Activated CD4-positive, alpha-beta memory T cell treated with anti-CD3 and anti-CD28 coated beads for 36 hours (primary cell): ENCODE measurements at places on chromosomes 3 and 15. TPM values are rescaled to one million over a fixed set of nuclear protein-coding genes. Genes with fewer than 3 reads are reported as not detected.

GRCh38 chr15:75061272-75061671 lies 37.9 kb downstream of the PPCDC start:
- no peak overlapping the region for H3K27ac ChIP-seq
- peak; percentile 28 for DNase-seq
- H3K4me3 ChIP-seq = no peak overlapping the region
- H3K27me3 ChIP-seq = no peaks in the 10 kb centered on the region

The ZNF80 gene
- total RNA-seq = 0.31 TPM

The SYNM gene
- total RNA-seq = 2.7 TPM

- peaks cover 83% of the 10 kb centered on the region for H3K27me3 ChIP-seq
- no peaks in the 10 kb centered on the region for H3K36me3 ChIP-seq
- H3K4me3 ChIP-seq = no peak overlapping the region
- H3K4me1 ChIP-seq = peaks cover 40% of the 10 kb centered on the region
- H3K27ac ChIP-seq = no peak overlapping the region
- no peak for DNase-seq
Measured at GRCh38 chr3:169662843-169663160, 710 bp downstream of the MECOM start.

The SV2B gene
- 0.02 TPM for total RNA-seq

The NEK4 gene
- total RNA-seq = 16.9 TPM

DNA sequence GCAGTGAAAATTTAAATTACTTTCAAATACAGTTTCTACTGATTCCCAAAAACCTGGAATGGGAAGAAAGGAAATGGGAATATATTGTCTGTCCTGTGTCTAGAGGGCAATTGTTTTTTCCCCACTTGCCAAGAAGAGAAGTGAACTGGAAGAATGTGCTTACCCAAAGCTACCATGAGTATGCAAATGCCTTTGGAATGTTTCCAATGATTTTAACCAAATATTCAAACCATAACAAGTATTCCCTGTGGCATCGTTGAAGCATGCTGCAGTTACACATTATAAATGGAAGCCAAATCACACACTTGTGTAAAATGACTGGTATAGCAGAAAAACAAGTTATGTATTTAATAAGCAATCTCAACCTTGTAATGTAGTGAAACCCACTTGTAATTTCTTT lies 368.2 kb downstream of the GBE1 start:
- no peak overlapping the region for H3K4me3 ChIP-seq
- no peaks in the 10 kb centered on the region for H3K36me3 ChIP-seq
- no peak for DNase-seq
- no peak overlapping the region for H3K27ac ChIP-seq

The TGM5 gene
- total RNA-seq = not detected

DNA sequence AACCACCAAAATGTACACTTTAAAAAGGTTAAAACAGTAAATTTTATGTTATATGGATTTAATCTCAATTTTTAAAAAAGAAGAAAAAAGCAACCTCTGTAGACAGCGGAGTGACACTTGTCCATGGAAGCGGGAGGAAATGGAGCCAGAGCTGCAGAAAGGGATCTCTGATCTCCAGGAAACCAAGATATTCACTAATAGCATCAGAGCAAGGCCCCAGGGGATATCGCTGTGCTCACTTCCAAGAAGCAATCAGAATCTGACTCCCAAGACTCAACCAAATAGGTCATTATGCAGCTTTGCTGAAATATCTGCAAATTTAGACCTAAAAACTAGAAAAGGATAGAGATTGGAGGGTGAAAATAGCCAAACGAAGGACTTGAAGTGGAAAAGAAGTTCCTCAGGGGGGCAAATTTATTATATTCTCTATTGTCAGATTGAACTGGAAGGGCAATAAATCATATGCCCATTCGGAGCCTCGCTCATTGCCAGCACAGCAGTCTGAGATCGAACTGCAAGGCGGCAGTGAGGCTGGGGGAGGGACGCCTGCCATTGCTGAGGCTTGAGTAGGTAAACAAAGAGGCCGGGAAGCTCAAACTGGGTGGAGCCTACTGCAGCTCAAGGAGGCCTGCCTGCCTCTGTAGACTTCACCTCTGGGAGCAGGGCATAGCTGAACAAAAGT lies 62.0 kb upstream of the ATP2C1 start:
- no peak overlapping the region for H3K27ac ChIP-seq
- H3K4me3 ChIP-seq = no peak overlapping the region
- no peaks in the 10 kb centered on the region for H3K36me3 ChIP-seq
- no peak for DNase-seq
- no peaks in the 10 kb centered on the region for H3K27me3 ChIP-seq

- no peaks in the 10 kb centered on the region for H3K36me3 ChIP-seq
- H3K27me3 ChIP-seq = peaks cover 1% of the 10 kb centered on the region
- DNase-seq = no peak
Measured at GRCh38 chr3:46114323-46114988, 87.2 kb upstream of the XCR1 start.

The C3orf20 gene
- total RNA-seq = 0.07 TPM

DNA sequence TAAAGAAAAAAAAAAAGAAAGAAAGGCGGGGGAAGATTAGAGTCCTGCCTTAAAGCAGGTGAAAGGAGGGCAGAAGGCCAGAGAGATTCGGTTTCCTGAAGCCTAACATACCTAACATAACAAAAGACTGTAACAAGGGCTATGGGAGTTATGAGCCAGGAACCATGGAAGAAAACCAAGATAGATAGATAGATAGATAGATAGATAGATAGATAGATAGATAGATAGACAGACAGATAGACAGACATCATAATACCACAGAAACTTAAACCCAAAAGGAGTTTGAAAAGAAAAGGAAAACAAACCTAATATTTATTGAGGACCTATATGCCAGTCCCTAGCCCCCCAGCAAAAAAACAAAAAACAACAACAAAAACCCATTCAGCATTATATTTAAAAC lies 2.3 kb upstream of the FYCO1 start:
- peaks cover 3% of the 10 kb centered on the region for H3K36me3 ChIP-seq
- no peak overlapping the region for H3K4me3 ChIP-seq
- no peak overlapping the region for H3K27ac ChIP-seq
- no peak for DNase-seq
- peaks cover 27% of the 10 kb centered on the region for H3K4me1 ChIP-seq

- peak overlapping the region; percentile 96 for H3K4me3 ChIP-seq
- peaks cover 30% of the 10 kb centered on the region for H3K4me1 ChIP-seq
- no peaks in the 10 kb centered on the region for H3K27me3 ChIP-seq
- peaks cover 2% of the 10 kb centered on the region for H3K36me3 ChIP-seq
- DNase-seq = peak; percentile 41
Measured at GRCh38 chr3:11643201-11643603, 513 bp downstream of the VGLL4 start.

GRCh38 chr3:249587-250262 lies 53.2 kb downstream of the CHL1 start:
- no peaks in the 10 kb centered on the region for H3K4me1 ChIP-seq
- DNase-seq = no peak
- H3K4me3 ChIP-seq = no peak overlapping the region

GRCh38 chr3:632571-633170 lies 436.1 kb downstream of the CHL1 start:
- no peaks in the 10 kb centered on the region for H3K36me3 ChIP-seq
- no peaks in the 10 kb centered on the region for H3K27me3 ChIP-seq
- H3K4me1 ChIP-seq = no peaks in the 10 kb centered on the region
- DNase-seq = peak; percentile 35
- no peak overlapping the region for H3K27ac ChIP-seq
- no peak overlapping the region for H3K4me3 ChIP-seq

- H3K36me3 ChIP-seq = no peaks in the 10 kb centered on the region
- no peak for DNase-seq
Measured at GRCh38 chr3:140006331-140006730, 71.3 kb downstream of the CLSTN2 start.

The PLS1 gene
- total RNA-seq = 5.7 TPM

DNA sequence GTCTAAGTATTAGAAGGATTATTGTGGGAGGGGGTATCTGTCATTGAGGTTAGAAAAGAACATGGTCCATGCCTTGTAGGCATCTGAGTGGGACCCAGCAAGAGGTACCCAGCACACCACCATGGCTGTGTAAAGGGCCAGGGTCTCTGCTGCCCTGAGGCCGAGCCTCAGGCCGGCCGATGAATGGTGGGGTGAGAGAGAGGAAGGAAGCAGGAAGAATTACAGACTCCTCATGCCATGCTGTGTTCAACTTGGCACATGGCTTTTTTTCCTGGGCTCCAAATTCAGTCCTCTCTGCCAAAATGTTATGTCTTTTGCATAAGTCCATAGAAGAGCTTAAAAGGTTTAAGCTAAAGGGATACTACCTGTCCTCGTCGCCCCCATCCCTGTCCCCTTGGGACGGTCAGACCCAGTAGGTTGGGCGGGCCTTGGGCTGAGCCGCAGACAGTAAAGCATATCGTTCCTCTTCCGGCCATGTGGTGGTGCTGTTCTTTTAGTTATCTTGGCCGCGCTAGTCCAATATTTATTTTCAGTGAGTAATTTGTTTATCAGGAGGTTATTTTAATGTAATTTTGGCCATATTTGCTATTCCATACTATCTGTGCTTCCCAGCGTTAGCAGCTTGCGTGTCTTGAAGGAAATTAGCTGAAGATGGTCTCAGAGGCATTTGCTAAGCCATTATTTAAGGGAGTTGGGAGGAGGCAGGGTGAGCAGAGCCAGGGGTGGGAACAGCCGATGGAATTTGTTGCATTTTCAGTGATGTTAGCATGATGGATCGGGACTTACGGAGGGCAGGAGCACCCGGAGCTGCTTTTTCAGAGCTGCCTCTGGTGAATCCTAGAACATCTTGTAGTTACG lies 152.4 kb downstream of the AGBL1 start:
- H3K27me3 ChIP-seq = peaks cover 27% of the 10 kb centered on the region
- peaks cover 3% of the 10 kb centered on the region for H3K4me1 ChIP-seq
- H3K4me3 ChIP-seq = no peak overlapping the region
- DNase-seq = peak; percentile 34
- no peak overlapping the region for H3K27ac ChIP-seq

- no peaks in the 10 kb centered on the region for H3K27me3 ChIP-seq
- no peak for DNase-seq
- no peak overlapping the region for H3K4me3 ChIP-seq
- no peaks in the 10 kb centered on the region for H3K36me3 ChIP-seq
- no peaks in the 10 kb centered on the region for H3K4me1 ChIP-seq
- no peak overlapping the region for H3K27ac ChIP-seq
Measured at GRCh38 chr15:27458345-27459084, 487.5 kb downstream of the GABRG3 start.

DNA sequence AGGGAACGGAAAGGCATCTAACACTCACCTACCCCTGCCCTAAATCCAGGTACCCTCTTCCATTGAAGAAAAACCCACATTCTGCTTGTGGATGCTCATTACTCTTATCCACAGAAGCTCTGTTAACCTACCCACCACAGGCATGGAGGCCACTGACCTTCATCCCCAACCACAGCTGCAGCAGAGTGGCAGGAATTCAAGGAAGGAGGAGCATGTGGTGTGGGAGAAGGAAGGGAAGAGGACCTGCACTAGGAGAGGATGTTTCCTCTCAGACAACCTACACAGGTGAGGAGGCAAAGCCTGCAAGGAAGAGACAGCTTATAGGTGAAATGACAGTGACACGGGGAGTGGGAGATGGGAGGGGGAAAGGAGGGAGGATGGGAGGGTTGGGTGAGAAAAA lies 192.5 kb upstream of the TSC22D2 start:
- no peak overlapping the region for H3K27ac ChIP-seq
- no peaks in the 10 kb centered on the region for H3K36me3 ChIP-seq
- no peak overlapping the region for H3K4me3 ChIP-seq
- H3K27me3 ChIP-seq = peaks cover 20% of the 10 kb centered on the region

GRCh38 chr3:52568069-52568468 lies 31.7 kb downstream of the UQCC5 start:
- H3K4me3 ChIP-seq = no peak overlapping the region
- DNase-seq = no peak
- no peak overlapping the region for H3K27ac ChIP-seq
- H3K27me3 ChIP-seq = no peaks in the 10 kb centered on the region
- peaks cover 16% of the 10 kb centered on the region for H3K36me3 ChIP-seq
- H3K4me1 ChIP-seq = no peaks in the 10 kb centered on the region

GRCh38 chr15:56042498-56042897 lies 49.1 kb upstream of the NEDD4 start:
- H3K27me3 ChIP-seq = no peaks in the 10 kb centered on the region
- no peak overlapping the region for H3K4me3 ChIP-seq
- peaks cover 53% of the 10 kb centered on the region for H3K4me1 ChIP-seq
- H3K27ac ChIP-seq = peak overlapping the region; percentile 91
- DNase-seq = no peak
- H3K36me3 ChIP-seq = peaks cover 14% of the 10 kb centered on the region

DNA sequence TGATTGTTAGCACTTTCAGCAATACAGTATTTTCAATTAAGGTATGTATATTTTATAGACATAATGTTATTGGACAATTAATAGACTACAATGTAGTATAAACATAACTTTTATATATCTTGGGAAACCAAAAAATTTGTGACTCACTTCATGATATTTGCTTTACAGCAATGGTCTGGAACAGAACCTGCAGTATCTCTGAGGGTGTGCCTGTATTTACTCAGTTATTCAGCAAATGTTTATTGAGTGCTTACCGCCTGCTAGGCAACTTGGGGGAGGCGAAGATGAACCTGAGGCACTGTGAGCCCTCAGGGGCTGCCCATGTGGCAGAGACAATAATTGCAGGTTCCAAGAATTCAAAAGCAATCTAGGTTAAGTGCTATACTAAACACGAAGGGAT lies 144.8 kb downstream of the GABRB3 start:
- H3K4me1 ChIP-seq = no peaks in the 10 kb centered on the region
- no peak overlapping the region for H3K4me3 ChIP-seq
- H3K27me3 ChIP-seq = no peaks in the 10 kb centered on the region
- H3K27ac ChIP-seq = no peak overlapping the region
- no peak for DNase-seq

DNA sequence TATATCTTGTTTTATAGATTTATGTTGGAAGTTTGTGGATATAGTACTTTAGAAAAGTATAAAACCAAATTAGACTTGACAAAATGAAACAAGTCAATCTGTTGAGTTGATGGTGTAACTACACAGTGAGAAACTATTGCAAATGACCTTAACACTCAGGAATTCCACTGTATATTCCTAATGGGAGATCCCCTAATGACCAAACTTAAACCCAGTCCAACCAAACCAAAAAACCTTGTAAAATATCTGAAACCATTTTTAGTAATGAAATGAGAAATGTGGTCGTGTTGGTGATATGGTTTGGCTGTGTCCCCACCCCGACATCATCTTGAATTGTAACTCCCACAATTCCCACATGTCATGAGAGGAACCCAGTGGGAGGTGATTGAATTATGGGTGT lies 31.9 kb upstream of the ATP13A3 start:
- H3K4me1 ChIP-seq = peaks cover 41% of the 10 kb centered on the region
- peaks cover 1% of the 10 kb centered on the region for H3K36me3 ChIP-seq
- H3K4me3 ChIP-seq = no peak overlapping the region

DNA sequence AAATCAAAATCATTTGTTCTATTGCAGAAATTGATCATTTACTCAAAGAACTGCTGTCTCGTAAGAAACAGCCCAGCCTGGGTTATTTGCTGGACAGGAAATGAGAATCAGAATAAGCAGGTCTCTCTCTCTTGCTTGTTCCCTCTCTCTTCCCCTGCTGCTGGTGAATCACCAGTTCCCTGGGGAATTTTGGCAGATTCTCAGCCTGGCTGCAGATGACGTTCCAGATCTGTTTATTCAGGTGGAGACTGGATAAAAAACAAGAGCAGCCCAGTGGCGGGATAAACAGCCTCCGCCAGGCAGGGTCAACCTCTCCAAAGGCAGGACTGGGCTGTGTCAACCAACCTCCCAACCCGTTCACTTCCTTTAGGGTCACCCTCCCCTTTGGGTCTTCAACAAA lies 72.1 kb downstream of the LRIG1 start:
- no peak overlapping the region for H3K4me3 ChIP-seq
- H3K4me1 ChIP-seq = peaks cover 57% of the 10 kb centered on the region
- no peak overlapping the region for H3K27ac ChIP-seq
- H3K36me3 ChIP-seq = peaks cover 4% of the 10 kb centered on the region
- no peak for DNase-seq

GRCh38 chr3:159150180-159150579 lies 348.3 kb downstream of the MFSD1 start:
- no peak overlapping the region for H3K27ac ChIP-seq
- H3K4me3 ChIP-seq = no peak overlapping the region
- DNase-seq = no peak
- no peaks in the 10 kb centered on the region for H3K27me3 ChIP-seq
